ENCODE measurements at places on chromosomes 2 and 18.

- no peak for DNase-seq
Observed at GRCh38 chr2:48566592-48567310, 36.8 kb downstream of the STON1 start.

- no peak for DNase-seq
Observed at GRCh38 chr2:1571477-1572417, 158.5 kb downstream of the TPO start.

DNA sequence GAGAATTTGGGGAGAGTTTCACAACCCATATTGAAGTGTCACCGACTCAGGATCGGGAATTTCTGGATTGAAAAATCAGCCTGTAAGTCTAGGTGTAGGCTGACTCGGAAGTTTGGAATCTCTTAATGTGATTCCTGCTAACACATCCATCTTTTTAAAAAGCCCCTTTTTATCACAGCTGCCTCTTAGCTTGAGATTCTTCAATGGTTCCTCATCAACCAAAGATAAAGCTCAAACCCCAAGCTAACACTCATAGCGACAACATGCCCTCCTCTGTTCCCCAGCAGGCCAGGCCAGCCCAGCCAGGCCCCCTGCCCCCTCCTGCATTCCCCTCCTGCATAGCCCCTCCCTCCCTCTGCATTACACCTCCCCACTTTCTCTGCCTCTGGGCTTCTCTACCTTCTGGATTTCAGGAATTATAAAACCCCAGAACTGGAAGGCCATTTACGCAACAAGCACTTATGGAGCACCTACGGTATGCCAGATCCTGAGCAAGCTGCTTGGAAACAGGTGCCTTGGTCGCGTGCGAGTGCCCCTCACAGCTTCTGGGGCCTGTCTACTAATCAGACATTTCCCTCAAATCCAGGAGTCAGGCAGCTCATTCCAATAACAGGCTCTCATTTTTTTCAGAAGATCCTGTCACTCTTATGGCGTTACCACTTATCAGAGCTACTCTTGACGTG, 63.4 kb downstream of the EMX1 start:
- DNase-seq, result no peak

DNA sequence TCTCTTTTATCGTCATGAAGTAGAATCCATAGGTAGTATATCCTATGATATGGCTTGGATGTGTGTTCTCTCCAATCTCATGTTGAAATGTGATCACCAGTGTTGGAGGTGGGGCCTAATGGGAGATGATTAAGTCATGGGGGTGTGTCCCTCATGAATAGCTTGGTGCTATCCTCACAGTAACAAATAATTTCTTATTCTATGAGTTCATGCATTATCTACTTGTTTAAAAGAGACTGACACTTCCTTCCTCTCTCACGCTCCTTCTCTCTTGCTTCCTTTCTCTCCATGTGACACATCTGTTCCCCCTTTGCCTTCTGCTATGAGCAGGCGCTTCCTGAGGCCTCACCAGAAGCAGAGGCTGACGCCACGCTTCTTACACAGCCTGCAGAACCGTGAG, 165.6 kb downstream of the MREG start:
- DNase-seq, result no peak

- DNase-seq, result no peak
Observed at GRCh38 chr2:174972924-174973323, 32.3 kb downstream of the CHN1 start.

DNA sequence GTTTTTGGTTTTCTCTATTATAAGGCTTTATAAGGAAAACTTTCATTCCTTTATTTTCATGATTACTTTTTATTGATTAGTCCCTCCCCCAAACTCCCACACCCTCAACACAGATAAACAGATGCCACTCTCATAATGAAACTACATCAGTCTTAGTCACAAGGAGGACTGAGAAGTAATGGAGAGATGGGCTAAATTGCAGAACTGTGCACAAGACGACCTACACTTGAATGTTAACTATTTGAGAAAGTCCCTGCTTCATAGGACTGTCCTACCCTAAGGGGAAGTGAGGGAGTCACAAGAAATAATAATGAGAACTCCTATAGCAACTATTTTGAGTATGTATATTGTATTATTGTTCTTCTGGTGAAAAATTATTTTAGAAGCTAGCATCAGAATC, 360.8 kb downstream of the RBM43 start:
- DNase-seq, result no peak

DNA sequence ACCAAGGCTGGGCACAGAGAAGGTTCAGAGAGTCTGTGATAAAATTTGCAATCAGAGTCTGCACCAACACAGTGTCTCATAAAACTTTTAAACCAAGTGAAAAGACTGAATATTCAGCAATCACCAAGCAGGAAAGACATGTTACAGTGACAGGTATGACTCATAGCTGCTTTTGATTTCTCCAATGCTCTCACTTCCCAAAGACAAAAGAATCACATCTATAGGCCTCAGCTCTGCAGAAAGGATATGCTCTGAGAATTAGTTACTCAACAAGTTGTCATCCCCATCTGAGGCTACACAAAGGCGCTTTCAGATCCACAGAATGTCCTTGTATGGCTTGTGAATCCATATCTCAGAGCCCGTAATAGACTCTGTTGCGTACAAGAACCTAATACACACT, 92.5 kb downstream of the KCNF1 start:
- no peak for DNase-seq

- DNase-seq, result no peak
Observed at GRCh38 chr2:211457325-211457724, 900.9 kb downstream of the CPS1 start.

GRCh38 chr2:205904873-205905272, 181.1 kb downstream of the INO80D start:
- no peak for DNase-seq

DNA sequence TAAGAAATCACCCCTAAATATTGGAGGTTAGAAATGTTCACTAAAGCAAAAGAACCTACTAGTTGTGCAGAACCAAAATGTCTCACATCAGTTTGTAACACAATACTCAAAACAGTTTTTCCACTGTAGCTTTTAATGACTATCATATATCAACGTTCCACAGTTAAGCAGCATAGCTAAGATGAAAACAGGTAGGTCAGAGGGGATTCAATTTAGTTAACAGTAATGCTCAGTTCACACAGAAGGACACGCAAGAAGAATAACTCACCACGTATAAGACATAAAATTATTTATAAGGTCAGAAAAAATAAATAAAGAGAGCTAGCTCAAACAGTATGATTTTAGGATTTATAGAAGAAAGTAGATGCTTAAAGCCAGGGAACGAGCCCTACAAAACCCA, 118.9 kb upstream of the CCDC150 start:
- DNase-seq, result no peak

DNA sequence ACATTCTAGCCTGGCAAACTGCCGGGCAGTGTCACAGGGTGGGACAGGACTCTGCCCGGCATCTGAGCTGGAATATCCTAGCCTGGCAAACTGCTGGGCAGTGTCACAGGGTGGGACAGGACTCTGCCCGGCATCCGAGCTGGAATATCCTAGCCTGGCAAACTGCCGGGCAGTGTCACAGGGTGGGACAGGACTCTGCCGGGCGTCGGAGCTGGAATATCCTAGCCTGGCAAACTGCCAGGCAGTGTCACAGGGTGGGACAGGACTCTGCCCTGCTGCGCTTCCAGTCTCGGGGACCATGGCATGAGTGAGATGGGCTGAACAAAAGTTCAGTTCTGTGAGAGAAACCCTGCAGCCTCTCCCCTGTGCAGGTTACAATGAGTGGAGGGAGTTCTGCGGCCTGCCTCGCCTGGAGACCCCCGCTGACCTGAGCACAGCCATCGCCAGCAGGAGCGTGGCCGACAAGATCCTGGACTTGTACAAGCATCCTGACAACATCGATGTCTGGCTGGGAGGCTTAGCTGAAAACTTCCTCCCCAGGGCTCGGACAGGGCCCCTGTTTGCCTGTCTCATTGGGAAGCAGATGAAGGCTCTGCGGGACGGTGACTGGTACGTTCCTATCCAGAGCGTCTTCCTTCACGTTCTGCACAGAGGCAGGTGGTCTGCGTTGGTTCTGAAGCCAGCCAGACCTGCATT, 80.3 kb downstream of the TPO start:
- no peak for DNase-seq

DNA sequence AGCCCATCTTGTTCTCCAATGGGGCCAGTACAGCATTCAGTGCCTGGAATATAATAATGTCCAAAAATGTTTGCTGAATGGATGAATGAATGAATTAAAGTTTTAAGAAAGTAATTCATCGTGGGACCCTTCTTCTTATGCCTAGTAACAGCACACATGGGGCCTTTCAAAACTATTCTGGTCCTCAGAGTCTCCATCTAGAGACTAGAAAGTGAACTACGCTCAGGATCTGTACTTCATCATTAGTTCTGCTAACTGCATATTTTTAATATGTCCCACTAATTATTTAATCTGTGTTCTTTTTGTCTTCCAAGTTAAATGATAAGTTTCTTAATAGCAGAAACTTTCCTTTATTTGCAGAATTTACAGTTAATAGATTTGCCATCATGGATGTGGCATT, 172.5 kb downstream of the SMAD2 start:
- no peak for DNase-seq

GRCh38 chr2:15425712-15426111, 135.4 kb downstream of the NBAS start:
- no peak for DNase-seq

DNA sequence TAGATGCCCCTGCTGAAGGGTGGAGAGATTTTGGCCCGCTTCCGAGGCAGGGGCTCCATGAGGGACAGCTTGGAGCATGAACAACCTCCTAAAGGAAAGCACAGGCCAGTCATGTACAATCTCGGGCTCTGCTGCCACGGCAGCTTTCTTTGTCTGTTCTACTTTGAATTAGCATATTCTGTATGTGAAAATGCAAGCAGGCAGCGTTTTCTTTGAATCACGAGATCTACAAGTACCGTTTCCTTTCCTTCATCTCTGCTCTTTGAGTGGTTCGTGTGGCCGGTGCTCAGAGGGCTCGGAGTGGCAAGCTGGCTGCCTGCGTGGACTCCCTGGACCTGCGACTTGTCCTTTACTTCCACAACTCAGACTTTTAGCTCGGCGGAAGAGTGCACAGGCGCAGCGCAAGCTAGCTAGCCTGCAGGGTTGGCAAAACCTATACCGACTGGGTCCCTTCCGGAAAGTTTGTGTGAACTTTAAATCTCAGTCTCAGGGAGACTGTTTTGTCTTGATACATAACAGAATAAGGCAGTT, 6.9 kb downstream of the TWIST2 start:
- no peak for DNase-seq

DNA sequence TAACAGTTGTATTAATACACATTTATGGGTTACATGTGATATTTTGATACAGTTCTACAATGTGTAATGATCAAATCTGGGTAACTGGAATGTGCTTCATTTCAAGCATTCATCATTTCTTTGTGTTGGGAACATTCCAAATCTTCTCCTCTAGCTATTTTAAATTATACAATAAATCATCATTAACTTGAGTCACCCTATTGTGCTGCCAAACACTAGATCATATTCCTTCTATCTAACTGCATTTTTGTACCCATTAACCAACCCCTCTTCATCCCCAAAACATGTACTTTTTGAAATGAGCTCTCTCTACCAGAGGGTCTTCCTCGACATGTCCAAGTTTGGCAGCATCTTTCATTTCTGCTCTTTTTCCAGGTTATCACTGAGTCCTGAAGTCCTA, 81.1 kb upstream of the TTC39C start:
- DNase-seq, result no peak

GRCh38 chr2:95296011-95296410, 1.1 kb upstream of the KCNIP3 start:
- DNase-seq, result no peak

GRCh38 chr2:189327879-189328847, 113.1 kb upstream of the WDR75 start:
- peak; percentile 31 for DNase-seq

GRCh38 chr2:203195331-203196036, 43.3 kb upstream of the CYP20A1 start:
- no peak for DNase-seq

- no peak for DNase-seq
Observed at GRCh38 chr2:181904022-181904632, 12.6 kb downstream of the ITPRID2 start.

DNA sequence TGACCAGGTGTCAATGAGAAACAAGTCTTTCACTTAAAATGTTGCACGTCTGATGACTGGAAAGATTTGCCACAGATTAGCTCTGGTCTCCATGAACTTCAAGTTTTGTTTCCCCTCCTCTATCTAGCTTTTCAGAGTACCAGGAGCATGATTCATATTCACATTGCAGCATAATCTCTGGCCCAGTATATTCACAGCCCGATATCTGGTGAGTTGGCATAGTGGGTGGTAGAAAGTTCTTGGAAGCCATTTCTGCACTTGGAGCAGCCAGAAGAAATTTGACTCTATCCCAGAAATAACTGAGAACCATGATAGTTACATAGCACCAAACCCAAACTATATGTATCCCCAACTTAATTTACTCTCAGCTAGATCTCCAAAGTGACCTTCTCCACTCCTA, 503.9 kb downstream of the PID1 start:
- DNase-seq, result no peak

DNA sequence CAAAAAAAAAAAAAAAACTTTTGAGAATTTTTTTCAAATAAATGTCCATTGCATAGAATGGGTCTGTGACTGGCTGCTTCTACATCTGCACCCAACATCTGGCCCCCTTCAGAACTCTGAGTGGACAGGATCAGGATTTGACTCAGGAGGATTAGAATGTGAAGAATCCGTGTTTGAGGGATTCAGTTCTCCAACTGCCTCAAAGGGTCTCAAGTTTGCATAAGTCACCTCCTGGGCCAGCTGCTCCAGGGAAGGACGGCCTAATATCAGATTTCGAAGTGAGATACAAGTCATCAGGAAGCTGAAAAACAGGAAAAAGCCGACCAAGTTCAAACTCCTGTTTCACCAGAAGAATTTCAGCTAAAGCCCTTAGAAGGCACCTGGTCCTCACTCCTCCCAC, 10.9 kb downstream of the MAT2A start:
- peak; percentile 81 for DNase-seq

DNA sequence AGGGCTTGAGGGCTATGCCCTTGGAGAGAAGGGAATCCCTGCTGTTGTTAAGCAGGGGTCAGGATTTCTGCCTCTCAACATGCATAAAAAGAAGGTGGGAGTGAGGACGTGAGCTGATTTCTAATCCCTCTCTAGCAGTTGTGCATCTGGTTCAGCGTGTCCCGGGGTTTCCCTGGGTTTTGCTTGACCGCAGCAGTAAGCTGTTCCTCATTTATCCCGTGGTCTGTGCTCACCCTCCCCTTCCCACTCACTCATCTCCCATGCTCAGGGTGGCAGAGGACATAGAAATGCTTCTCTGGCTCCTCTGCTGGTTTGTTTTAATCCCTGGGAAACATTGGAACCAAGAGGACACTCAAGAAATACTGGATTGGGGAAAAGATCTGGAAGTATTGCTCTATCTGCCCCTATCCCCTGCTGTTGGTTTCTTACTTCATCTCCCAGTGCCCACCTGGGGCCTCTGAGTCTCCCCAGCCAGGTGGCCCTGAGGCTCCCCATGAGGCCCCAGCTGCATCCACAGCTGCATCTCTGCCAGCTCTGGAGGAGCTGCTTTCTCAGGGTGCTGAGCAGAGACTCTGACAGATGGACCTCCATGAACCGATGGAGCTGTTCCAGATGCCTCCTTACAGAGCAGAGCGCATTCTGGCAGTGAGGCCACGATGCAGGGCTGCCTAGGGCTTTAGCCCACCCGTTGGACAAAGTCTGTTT, 36.1 kb downstream of the TET3 start:
- DNase-seq, result no peak
